ENCODE measurements at places on chromosomes 4 and X. TPM values are rescaled to one million over a fixed set of nuclear protein-coding genes. Genes with fewer than 3 reads are reported as not detected.

The PDE5A gene
- 24.2 TPM for total RNA-seq

The DRD5 gene
- 0.09 TPM for total RNA-seq

The GRK4 gene
- 18.3 TPM for total RNA-seq

The PNMA6A gene
- total RNA-seq, result 5.2 TPM

The TMEM164 gene
- total RNA-seq, result 42.5 TPM

The RNF175 gene
- 2.5 TPM for total RNA-seq

The HS6ST2 gene
- total RNA-seq, result 23.1 TPM

The RNF128 gene
- total RNA-seq, result 0.43 TPM

The ATOH1 gene
- not detected for total RNA-seq

The MAD2L1 gene
- 18.9 TPM for total RNA-seq

The NIPAL1 gene
- total RNA-seq, result 13.3 TPM

Data from mesothelial cell of epicardium (in vitro differentiated cells).